GOT3 (cell line): ENCODE measurements at places on chromosomes 5 and 9.

- no peak for DNase-seq
Observed at GRCh38 chr5:78841767-78842166, 143.3 kb downstream of the ARSB start.

- no peak for DNase-seq
Observed at GRCh38 chr9:124852121-124852828, 985 bp upstream of the WDR38 start.

- DNase-seq: no peak
Observed at GRCh38 chr5:100768221-100768620, 134.9 kb downstream of the ST8SIA4 start.

DNA sequence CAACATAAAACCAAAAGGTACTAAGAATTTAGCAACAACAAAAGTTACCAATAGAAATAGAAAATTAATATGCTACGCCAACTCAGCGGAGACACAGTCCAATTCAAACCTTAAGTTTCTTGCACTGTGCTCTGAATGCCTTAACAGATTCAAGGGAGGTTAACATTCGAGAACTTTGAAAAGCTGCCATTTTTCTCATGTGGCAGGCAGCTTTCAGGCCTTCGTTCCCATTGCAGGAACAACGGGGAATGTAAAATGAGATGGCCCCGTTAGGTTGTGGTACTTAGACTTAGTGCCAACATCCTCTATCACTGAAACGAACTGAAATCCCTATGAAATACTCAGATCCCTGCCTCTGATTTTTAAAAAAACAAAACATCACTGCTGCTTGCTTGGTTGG is 22.4 kb downstream of the FNBP1 start:
- DNase-seq: no peak

- no peak for DNase-seq
Observed at GRCh38 chr9:134243778-134244467, 79.6 kb upstream of the RNU6ATAC start.

DNA sequence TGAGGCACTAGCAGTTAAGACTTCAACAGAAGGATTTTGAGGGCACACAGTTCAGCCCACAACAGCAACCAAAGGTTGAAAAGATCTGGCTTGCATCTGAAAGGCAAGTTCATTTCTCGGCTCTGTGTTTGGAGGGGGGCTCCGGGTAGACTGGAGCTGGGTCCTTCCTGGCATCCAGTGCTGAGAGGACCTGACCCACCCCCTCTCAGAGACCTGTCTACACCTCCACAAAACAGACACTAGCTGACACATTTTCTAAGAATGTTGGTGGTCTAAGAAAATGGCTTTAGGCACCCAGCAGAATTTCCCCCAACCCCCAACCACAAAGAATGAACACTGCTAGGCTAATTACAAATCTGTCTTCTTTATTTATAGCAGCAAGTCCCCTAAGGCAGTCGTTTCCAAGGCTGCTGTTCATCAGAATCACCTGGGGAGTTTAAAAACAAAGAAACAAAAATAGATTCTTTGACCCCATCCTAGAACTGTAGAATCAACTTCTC is 6.2 kb upstream of the PTCH1 start:
- DNase-seq: no peak

GRCh38 chr5:151051931-151052608 is 28.8 kb downstream of the TNIP1 start:
- DNase-seq: no peak

DNA sequence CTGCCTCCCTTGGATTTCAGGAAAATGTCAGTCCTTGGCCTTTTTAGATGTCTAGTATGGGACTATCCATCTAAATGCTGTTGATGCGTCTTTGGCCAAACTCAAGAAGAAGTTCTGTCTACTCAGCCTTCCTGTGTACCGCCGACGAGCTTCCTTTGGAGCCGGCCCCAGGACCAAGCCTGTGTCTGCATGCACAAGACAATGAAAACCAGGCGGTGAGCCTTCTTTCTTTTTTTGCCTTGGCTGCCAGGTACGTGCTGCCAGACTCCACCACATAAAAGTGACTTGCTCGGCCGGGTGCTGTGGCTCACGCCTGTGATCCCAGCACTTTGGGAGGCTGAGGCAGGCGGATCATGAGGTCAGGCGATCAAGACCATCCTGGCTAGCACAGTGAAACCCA is 6.0 kb upstream of the NEURL1B start:
- no peak for DNase-seq

DNA sequence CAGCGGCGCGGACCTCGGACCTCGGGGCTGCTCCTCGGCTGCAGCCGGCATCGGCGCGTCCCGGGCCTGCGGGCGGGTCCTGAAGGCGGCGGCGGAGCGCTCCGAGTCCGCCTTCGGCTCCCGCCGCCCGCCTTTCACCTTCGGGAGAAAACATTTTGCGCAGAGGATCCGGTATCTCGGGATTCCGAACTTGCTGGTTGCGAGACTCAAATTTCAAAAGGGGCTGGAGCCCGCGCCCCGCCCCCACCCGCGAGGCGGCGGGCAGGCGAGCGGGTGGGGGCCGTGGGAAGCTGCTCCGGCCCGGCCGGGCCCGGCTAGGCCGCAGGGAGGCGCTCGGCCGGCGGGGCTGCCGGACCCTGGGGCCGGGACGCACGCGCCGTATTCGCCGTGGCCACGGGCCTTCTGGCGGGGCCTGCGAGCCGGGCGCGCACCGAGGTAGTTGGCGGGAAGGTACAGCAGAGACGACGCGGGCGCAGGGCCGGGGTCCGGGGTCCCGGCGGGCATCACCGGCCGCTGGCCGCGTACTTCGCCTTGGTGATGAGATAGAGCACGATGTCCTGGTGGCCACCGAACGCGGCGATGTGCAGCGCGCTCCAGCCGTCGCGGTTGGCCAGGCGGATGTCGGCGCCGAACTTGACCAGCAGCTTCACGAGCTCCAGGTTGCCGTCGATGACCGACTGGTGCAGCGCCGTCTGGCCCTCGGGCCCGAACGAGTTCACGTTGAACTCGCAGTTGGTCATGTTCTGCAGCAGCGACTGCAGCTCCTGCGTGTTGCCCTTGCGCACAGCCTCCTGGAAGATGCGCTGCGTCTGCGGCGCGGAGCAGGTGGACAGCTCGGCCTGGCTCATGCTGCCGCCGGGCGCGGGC is 757 bp downstream of the NRARP start:
- DNase-seq: no peak

- no peak for DNase-seq
Observed at GRCh38 chr9:116494815-116495634, 192.1 kb upstream of the TRIM32 start.

GRCh38 chr5:127041571-127041970 is 11.2 kb upstream of the MARCHF3 start:
- no peak for DNase-seq

DNA sequence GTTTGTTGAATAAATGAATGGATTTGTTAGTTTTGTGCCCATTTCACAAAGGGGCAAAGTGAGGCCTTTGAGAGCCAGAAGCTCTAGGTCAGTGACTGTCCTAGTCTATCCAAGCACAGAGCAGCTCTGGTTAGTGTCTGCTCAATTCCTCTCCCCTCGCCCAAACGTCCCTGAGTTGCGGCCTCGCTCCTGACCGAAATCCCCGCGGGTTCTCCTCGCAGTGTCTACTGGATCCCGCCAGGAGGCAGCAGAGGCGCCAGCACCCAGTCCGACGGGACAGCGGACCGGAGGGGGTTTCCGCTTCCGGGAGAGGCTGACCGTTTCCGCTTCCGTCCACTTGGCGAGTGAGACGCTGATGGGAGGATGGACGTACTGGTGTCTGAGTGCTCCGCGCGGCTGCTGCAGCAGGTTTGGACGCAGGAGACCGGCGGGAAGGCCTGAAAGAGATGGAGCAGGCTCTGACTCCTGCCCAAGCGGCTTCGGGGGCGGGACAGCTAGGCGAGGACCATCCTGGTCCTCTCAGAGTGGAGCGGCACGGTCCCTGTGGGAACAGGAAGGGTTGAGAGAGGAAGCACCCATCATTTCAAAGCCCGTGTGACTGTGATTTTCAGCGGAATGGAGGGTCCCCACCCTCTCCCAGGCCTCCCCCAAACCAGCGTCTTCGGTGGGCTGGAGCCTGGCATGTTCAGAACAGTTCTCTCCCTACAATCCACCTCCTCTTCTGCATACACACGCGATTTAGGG is at the start of gene RARS1:
TSS of gene RARS1 (plus strand) at position 336 of the 744 bp plus-strand sequence. CDS start at position 364, 28 bp downstream.
- peak; percentile 84 for DNase-seq

- DNase-seq: no peak
Observed at GRCh38 chr5:79959407-79959806, 31.7 kb downstream of the MTX3 start.

- no peak for DNase-seq
Observed at GRCh38 chr9:135525241-135526088, 4.2 kb downstream of the LCN1 start.

DNA sequence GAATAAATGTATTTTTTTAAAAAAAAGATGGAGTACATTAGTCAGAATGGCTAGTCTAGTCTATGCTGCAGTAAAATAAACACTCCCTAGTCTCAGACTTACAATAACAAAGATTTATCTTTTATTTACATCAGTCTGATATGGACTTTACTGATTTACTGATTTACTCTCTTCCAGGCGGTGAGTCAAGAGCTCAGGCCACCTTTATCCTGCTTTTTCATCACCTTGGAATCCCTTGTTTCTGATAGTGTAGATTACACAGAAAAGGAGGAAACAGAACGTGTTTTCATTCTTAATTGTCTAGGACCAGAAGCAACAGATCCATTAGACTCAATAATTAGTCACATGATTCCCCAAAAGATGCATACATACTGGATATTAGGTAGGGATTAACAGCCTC is 290.1 kb upstream of the TRPC7 start:
- DNase-seq: no peak

DNA sequence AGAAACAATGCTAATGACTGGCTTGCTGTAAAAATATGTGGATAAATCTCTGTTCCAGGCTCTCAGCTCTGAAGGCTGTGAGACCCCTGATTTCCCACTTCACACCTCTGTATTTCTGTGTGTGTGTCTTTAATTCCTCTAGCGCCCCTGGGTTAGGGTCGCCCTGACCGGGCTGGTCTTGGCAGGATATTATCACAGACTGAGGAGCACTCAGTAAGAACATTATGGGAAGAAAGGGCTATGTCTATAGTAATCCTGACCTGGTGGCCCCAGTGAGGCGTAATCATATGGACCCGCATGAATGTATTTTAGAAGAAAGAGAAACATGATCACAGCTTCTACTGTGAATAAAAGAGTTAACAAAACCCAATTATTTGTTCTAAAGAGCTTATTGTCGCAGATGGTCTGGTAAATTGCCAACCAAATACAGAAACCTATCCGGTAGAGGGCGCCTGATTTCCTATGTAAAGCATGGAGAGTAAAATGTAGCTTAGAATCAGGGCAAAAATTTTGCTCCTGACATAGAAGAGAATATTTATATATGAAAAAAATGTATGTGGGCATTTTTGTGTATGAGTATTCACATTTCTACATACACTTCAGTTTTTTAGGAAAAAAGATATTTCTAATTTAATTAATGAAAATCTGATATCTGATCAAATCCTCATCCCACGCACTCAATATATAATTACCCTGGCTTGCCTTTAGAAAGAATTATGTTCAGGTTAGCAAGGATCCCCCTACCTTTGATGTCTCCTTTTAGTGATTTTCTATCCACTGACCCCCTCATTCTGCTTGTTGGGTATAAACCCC is 5.8 kb upstream of the IFNA1 start:
- DNase-seq: no peak

DNA sequence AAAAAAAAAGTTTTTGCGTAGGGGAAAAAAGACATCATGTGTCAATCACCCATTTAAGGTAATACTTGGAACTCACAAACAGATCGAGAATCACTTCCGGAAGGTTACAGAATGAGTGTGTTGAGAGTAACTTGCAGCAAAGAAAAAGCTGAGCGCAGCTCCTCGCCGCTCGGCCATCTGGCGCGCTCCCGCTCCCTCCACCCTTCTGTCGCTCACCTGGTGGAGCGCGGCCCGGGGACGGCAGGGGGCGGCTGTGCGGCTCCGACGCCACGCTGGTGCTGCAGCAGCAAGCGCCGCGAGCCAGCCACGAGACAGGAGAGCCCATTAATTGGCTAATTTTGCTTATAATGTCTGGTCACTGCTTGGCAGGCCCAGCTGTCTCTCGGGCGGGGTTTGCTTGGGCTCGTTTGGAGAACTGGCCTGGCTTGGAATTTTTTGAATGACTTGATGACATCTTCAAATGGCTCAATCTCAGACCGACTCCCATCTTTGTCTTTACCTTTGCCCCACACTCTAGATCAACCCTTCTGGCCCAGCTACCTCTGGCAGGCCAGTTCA is 601.8 kb downstream of the CCDC171 start:
- no peak for DNase-seq

DNA sequence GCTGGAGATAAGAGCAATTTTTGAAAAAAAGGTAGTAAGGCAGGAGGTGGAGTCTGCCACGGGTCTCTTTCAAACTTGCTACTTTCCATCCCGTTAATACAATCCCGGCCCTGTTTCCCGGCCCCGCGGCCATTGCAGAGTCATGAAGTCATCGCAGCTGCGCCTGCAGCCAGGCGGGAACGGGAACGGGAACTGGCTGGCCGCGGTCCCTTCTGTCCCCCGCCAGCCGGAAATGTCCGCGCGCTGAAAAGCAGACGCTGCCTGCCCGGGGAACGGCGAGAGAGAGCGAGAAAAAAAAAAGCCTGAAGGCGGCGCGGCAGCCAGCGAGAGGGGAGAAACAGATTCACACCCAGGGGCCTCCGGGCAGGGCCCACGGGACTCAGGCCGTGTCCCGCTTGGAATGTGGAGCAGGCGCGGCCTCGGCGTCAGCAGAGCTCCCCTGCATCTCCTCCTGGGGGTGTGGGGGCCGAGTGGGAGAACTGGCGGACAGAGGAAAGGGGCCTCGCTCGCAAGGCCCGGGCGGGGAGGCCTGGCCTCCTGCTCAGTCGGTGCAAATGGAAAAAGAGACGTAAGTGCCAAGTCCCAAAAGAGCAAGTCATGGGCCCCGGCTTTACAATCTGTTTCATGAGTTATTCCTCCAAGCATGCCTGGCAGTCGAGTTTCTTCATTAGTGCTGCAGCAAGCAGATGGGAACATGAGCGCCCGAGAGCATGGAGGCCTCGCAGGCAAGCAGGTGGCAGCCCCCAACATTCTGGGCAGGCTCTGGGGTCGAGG is 201.2 kb upstream of the GAS1 start:
- DNase-seq: no peak

DNA sequence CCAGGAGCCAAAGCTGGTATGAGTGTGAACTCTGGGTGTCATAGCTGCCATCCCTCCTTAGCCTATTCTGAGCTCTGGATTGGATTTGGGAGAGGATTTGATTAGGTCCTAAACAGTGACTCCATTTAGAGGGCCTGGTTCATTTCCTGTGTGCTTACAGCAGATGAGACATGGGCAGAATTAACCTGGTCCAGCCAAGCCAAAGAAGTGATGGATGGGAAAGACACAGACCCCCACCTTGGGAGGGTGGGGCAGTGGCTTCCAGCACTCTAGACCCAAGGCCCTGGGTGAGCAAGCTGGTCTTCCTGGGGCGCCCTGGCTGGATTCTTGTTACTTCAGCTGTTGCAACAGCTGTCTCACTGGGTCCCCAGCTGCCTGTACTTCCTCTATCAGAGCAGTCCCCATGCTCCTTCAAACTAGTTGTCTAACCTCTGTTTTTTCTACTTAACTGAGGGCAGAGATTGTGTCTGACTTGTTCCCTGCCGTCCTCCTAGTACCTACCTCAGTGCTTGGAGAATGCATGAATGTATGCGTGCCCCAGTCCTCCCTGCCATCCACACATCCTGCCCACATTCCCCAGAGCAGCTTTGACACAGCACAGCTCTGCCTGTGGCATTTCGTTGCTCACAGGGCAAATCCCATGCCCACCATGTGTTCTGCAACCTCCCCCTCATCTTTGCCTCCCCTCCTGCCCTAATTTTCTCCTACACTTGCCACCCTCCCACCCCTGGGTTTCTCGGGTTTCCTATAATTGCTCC is 115.9 kb downstream of the RGS3 start:
- no peak for DNase-seq

- no peak for DNase-seq
Observed at GRCh38 chr5:133930061-133930812, 38.2 kb downstream of the C5orf15 start.
